Gastroesophageal sphincter (tissue), 4 donors: ENCODE measurements at places on chromosomes 4 and X.
A peak's percentile ranks its signal among the peaks of the same experiment; 100 is the strongest.

DNA sequence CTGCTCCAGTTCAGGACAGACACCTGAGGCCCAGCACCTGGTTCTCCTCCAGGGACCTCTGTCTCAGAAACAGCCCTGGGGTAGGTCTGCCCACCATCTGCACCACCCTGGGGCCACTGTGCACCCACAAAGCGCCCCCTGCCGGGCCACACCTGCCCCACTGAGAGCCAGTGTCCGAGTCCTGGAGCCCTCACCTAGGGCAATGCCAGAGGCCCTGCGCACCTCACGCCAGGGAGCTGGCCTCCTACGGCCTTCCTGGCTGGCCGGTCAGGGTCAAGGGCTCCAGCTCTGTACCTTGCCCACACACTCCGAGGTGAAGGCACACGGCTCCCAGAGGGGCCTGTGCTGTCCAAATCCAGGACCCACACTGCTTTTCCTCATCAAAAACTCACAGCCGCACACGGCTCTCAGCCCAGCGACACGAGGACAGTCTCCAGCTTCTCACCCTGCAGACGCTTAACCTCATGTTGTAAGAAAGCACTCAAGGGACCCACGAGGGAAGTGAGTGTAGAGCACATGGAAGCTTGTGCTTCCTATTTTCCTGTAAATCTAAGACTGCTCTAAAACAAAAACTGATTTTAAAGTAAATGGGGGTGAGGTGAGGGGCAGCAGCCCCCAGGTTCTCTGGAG, 5.4 kb downstream of the CTBP1 start:
- no peak for ATAC-seq

- no peak for ATAC-seq
Measured at GRCh38 chrX:134294548-134294947, 57.6 kb downstream of the CCDC160 start.

DNA sequence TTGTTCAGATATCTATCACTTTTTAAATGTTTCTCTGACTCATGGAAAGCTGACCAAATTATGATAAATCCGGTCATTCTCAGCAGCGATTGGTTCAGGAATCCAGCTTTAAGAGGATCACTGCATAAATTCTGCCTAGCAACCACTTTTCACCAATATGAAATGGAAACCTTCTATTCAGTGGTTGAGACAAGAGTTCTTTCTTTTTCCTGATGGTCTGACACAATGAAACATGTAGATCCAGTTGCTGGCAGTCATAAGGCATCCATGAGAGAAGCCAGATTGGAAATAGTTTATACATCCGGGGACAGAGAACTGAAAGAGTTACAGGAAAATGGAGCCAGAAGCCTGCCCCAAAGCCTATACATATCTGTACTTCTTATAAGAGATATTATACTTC, 27.2 kb downstream of the MAB21L2 start:
- no peak for ATAC-seq

DNA sequence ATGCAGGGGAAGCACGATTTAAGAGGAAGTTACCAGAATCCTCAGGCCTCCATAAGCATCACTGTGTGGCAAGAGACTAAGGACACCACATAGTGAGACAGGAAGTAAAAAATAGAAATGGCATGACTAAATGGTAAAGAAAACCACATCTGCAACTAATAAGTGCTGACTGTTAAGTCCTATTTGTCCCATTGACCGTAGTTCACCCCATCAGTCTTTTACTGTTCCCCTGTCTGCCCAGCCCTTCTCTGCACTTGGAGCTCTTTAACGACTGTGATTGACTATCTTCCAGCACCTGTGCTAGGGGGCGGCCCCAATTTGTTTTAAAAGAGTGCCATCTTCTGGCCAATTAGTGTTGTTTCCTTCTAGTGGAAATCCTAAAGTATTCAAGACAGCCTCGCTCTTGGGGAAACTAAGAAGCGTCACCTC, 94.2 kb downstream of the MAOA start:
- peak; percentile 74 for ATAC-seq

- ATAC-seq, result peak; percentile 25
Measured at GRCh38 chrX:38664285-38664684, 102.9 kb downstream of the TSPAN7 start.

DNA sequence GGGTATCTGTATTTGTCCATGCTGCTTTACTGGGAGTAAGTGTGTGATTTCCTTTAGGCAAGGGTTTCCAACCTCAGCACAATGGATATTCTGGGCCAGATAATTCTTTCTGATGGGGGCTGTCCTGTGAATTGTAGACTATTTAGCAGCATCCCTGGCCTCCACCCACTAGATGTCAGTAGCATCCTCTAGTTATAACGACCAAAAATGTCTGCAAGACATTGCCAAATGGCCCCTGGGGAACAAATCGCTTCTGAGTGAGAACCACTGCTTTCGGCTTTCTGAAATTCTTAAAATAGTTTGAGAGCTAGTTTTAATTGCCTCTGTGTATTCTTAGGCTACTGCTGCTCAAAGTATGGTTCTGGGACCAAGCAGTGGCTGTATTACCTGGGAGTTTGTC, 81.2 kb upstream of the GPM6B start:
- no peak for ATAC-seq

- peak; percentile 66 for ATAC-seq
Measured at GRCh38 chr4:89284828-89285227, 22.8 kb downstream of the GPRIN3 start.

DNA sequence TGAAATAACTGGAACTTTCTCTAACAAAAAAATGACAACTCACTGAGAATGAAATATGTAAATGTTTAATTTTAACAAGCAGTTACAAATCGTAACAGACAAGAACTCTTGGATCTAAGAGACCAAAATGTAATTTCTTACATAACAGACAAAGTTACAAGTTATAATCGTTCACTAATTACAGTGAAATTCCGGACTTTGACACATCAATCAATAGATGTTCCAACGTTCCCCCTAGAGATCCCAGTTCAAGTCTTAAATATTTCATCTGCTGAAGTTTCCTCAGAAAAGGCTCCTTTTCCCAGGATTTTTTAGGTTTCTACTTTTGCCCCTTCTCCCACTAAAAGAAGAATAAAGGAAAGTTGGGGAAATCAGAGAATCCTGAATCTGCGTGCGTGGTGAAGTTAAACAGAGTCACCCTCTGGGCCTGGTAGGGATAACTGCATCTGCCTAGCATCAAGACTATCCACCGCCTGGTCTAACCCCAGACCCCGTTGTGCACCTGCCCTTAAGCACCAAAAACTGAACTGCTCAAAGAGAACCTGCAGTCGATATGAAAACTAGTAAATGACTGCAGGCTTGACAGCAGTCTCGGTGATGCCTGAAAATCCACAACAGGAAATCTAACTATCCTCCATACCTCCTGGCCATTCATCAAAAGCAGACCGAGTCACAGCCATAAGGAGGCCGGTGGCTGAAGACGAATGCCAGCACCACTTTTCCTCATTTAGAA, 2.3 kb downstream of the IRF2 start:
- ATAC-seq, result no peak

GRCh38 chr4:113623274-113623894, 138.2 kb downstream of the CAMK2D start:
- ATAC-seq, result no peak

- no peak for ATAC-seq
Measured at GRCh38 chr4:33746979-33747378, 2497.3 kb downstream of the ARAP2 start.

DNA sequence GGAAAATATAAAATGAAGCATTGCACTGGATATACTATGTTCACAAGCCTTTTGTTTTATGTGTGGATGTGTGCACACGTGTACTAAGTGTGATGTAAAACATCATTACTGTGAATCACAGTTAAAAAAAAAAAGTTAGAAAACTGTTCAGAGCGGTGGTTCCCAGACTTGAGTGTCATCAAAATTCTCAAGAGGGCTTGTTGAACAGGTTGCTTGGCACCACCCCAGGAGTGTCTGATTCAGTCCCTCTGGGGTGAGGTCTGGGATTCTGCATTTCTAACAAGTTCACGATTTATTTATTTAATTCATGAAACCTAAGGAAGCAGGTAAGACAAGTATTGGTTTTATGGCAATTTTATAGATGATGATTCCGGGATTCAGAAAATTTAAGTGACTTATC, 1.8 kb downstream of the CENPU start:
- ATAC-seq, result no peak

- no peak for ATAC-seq
Measured at GRCh38 chr4:141395246-141395830, 174.6 kb downstream of the ZNF330 start.

DNA sequence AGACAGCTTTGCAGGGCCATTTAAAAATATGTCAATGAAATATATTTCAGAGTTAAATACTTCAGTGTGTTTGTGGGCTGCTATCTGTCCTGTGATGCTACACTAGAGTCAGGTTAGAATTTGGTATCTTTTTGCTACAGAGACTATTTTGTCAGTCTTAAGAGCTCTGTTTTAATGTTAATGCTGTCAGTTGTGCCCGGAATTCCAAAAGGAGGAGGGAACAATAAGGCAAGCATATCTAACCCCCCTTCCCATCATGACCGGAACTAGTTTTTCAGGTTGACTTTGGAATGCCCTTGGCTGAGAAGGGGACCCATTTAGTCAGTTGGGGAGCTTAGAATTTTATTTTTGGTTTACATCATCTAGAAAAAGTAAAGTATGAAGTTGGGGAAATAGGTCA, 34.9 kb upstream of the SLC25A4 start:
- no peak for ATAC-seq

- no peak for ATAC-seq
Measured at GRCh38 chr4:118313098-118313497, 39.7 kb downstream of the PRSS12 start.

DNA sequence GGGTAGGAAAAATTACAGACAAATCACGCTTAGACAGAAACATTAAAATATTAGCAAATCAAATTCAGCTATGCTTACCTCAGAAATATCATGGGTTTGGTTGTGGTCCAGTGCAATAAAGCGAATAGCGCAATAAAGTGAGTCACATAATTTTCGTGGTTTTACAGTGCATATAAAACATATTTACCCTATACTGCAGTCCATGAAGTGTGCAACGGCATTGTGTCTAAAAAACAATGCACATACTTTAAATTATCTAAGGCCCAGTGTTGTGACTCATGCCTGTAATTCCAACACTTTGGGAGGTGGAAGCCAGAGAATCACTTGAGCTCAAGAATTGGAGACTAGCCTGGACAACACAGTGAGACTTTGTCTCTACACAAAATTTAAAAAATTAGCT, 195.7 kb upstream of the IL1RAPL1 start:
- ATAC-seq, result no peak

- ATAC-seq, result no peak
Measured at GRCh38 chrX:106611317-106611678, 480 bp upstream of the RADX start.

DNA sequence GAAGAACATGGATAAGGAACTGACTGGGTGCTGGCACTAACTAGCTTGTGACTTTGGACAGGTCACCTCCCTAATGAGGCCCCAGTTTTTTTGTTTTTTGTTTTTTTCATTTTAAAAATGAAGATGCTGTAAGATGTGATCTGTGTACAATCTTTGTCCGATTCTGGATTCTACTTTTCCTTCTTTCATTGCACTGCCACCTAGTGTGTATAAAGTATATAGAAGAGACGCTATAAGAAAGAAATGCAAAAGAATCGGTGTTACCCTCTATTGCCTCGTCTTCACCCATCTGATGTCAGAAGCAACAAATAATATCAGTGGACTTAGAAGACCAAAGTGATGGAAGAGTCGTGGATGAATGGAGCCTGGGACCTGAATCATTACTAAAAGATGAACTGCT, 58.6 kb upstream of the P2RY10 start:
- ATAC-seq, result no peak

DNA sequence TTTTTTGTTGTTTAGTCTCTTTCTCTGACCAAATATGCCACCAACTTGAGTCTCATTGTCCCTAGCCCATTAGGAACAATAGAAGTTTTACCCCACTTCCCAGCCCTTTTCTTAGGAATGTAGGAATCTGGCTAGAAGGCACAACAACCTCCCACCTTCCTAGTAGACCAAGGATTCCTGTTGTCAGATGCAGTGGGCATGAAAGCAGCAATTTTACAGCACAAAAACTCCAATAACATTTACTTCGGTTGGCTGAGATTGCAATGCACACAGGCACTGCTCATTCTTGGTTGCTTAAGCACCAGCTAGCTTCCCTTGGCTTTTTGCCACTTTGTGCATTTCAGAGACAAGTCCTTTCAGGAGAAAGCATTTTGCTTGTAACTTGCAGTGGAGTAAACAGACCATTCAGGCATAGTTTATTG, 312.8 kb downstream of the TENM3 start:
- ATAC-seq, result no peak

GRCh38 chrX:6184900-6185515, 43.7 kb downstream of the NLGN4X start:
- no peak for ATAC-seq

DNA sequence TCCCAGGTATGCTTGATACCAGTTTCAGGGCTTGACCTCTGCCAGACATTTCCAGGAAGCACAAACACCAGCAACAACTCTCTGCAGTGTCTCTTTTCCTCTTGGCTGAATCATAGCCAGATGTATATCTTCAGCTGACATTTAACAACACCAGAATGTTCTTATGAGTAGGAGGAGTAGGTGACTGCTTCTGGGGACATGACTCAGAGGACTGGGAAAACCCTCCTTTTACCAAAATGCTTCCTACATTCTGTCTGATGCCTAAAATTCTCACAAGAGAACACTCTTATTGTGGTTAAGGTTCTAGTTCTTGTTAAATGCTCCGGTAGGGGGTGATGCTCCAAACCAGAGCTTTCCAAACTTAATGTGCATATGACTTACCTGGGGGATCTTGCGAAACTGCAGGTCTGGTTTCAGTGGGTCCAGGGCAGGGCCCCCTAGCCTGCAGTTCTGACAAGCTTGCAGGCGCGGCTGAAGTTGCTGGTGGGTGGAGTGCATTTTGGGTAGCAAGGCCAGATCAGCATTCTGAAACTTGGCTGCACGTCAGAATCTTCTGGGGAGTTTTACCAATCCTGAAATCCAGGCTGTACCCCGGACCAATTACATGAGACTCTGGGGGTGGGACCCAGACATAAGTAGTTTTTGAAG, 329.3 kb upstream of the RPS6KA3 start:
- no peak for ATAC-seq

DNA sequence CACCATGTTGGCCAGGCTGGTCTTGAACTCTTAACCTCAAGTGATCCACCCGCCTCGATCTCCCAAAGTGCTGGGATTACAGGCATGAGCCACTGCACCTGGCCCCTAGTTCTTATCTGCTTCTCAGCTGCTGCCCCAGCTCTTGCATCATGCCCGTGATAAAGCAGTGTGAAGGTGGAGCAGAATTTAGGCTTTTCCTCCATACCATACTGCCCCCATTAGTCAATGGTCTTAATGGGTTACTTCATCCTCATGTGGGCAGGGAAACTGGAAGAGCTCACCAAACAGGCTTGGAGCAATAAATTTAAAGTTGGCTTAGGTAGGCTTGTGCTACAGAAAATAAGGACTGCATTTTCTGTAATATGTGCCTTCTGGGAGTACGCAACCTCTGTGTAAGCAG, 636.9 kb upstream of the BOD1L1 start:
- ATAC-seq, result no peak

DNA sequence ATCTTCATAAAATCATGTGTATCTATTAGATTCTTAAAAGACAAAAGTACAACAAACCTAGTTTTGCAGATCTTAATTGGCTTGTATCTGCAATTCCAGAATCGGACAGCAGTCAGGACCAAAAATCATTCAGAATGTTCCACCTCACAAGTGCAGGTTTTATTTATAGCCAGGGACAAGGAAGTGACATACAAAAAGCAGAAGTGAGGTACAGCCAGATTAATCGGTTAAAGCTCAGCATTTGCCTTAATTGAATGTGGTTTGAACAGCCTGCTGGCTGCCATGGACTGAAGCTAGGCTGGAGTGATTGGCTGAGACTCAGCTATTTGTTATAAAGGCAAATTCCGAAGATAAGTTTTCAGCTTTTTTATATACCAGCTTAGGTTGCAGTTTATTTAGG, 932.6 kb downstream of the C4orf33 start:
- ATAC-seq, result no peak

- ATAC-seq, result no peak
Measured at GRCh38 chrX:3271834-3272186, 74.6 kb downstream of the MXRA5 start.
